ENCODE measurements at places on chromosomes 16 and 17.

GRCh38 chr17:42672038-42672437 is 4.8 kb downstream of the PLEKHH3 start:
- DNase-seq, result no peak

- DNase-seq, result peak; percentile 96
Observed at GRCh38 chr17:51035431-51035830, 85.2 kb downstream of the SPAG9 start.

DNA sequence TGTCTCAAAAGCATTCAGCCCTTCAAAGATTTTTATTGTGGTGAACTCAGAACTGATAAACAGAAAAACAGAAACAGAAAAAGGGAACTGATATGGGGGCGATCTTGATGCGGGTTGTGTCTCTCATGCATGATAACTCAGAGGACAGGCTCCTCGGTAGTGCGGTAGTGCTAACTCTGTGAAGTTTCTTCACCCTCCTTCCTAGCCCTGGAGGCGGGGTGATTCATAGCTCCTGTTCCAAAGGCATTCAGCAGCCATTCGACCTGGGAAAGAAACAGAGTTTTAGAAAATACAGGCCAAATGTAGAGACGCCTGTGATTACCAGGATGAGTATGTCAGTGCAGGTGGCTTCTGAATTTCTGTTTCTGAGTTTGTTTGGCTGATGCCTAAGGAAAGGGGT is 5.5 kb upstream of the MAF start:
- no peak for DNase-seq

- no peak for DNase-seq
Observed at GRCh38 chr16:84888450-84888849, 68.7 kb downstream of the CRISPLD2 start.

DNA sequence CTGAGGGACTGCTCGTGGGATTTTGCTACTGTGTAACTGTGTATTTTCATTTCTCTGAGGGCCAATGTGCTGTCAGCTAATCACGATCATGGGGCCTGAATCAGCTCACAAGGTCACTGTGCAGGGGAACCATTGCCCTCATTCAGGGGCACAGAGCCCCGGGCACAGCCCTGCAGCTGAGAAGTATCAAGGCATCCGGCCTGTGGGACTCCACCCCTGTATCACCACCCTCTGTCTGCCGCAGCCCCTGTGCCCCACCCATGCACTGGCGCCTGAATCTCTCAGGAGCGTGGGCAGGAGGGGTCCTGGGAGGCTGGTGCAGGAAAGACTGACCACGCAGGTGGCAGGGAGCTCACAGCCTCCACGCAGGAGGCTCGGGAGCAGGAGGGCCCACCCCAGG is 43.4 kb upstream of the RASD1 start:
- no peak for DNase-seq

- no peak for DNase-seq
Observed at GRCh38 chr16:88380619-88381018, 2.1 kb upstream of the ZNF469 start.

GRCh38 chr17:57551321-57552079 is 193.6 kb downstream of the CCDC182 start:
- no peak for DNase-seq

GRCh38 chr17:27296428-27296979 is 2.6 kb downstream of the WSB1 start:
- peak; percentile 79 for DNase-seq

GRCh38 chr16:75204410-75204758 is 2.6 kb downstream of the CTRB2 start:
- DNase-seq, result no peak

Data from fibroblast of pulmonary artery (primary cell).